Endothelial cell (in vitro differentiated cells): ENCODE measurements at places on chromosomes 7 and 10.

- DNase-seq: no peak
Observed at GRCh38 chr10:78433076-78433595, 399.5 kb downstream of the RPS24 start.

- no peak for DNase-seq
Observed at GRCh38 chr10:128003521-128003920, 96.6 kb downstream of the PTPRE start.

- no peak for DNase-seq
Observed at GRCh38 chr10:124106241-124106879, 13.0 kb upstream of the CHST15 start.

- DNase-seq: no peak
Observed at GRCh38 chr10:113340282-113340681, 212.6 kb upstream of the HABP2 start.

DNA sequence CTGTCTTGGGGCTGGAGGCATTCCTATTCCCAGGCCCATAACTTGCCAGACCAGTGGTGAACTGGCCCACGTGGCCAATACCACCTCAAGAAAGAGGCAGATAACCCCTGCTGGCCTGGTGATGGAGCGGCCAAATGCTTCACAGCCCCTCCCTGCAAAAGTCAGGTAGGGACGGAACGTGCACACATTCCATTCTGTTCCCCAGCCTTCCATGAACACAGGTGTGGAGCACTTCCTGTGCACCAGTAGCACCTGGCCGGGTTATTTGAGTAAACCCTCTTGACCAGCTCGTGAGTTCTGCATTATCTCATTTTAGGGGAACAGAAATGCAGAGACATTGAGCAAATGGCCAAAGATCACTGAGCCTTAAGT is 134.4 kb downstream of the SH3PXD2A start:
- DNase-seq: no peak

DNA sequence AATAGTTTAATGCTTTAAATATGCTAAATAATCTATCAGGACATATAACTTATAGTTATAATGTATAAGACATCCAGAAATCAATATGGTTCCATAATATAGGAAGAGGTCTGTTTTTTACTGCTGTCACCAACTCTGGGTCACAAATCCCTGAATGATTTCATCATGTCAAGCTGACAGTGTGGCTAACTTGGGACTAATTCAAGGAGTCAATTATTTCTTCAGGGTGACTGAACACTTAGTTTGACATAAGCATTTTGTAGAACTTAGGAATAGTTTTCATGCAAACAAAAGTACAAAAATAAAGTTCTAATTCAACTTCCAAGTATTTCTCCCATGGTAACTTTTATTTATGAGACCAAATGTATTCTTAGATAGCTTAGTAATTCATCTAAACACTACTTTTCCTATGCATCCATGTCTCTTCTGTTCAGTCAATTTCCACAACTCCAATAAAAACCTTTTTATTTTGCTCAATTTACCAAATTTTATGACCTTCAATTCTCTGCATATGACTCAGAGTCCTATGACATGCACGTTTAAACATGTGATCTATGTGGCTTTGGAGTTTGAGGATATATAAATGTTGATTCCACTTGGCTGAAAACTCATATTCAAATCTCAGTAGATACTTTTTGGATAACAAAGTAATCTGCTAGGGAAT is 40.3 kb upstream of the GNAT3 start:
- DNase-seq: no peak

DNA sequence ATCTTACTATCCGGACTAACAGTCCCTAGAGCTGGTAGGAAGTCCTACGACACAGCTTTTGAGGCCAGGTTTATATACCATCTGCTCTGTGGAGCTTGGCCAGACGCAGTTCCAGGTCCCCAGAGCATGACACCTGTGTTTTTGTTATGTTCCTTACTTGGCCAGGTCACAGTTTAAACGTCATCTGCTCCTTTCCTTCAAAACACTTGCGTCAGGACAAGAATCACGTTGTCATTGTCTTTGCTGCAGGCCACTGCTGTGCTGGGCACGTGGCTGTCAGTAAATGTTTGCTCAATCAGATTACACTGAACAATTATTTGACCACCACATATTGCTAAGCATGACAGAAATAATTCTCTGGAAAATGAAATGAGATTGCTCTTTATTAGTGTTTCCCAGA is 23.9 kb downstream of the SLC18A2 start:
- no peak for DNase-seq

GRCh38 chr7:7183061-7183837 is 905 bp downstream of the C1GALT1 start:
- no peak for DNase-seq

- DNase-seq: no peak
Observed at GRCh38 chr7:97021747-97022490, 2.7 kb downstream of the DLX5 start.

DNA sequence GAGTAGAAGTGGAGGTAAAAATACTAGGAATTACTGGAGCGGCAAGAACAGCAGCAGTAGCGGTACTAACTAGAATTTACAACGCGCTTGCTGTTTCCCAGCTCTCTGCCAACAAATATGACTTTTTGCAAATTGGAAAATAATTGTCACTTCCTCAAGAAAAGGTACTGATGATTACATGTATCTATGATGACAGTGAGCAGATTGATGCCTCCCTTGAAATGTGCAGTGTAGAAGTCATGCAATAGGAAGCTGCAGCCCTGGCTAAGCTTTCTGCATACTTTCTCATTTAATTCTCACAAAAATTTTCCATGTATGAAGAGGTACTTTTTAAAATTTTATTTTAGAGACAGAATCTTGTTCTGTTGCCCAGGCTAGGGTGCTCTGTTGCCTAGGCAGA is 49.9 kb downstream of the ANK3 start:
- DNase-seq: no peak

- no peak for DNase-seq
Observed at GRCh38 chr10:119613741-119614140, 17.0 kb upstream of the TIAL1 start.

- DNase-seq: no peak
Observed at GRCh38 chr10:68301790-68302502, 29.9 kb upstream of the HNRNPH3 start.

DNA sequence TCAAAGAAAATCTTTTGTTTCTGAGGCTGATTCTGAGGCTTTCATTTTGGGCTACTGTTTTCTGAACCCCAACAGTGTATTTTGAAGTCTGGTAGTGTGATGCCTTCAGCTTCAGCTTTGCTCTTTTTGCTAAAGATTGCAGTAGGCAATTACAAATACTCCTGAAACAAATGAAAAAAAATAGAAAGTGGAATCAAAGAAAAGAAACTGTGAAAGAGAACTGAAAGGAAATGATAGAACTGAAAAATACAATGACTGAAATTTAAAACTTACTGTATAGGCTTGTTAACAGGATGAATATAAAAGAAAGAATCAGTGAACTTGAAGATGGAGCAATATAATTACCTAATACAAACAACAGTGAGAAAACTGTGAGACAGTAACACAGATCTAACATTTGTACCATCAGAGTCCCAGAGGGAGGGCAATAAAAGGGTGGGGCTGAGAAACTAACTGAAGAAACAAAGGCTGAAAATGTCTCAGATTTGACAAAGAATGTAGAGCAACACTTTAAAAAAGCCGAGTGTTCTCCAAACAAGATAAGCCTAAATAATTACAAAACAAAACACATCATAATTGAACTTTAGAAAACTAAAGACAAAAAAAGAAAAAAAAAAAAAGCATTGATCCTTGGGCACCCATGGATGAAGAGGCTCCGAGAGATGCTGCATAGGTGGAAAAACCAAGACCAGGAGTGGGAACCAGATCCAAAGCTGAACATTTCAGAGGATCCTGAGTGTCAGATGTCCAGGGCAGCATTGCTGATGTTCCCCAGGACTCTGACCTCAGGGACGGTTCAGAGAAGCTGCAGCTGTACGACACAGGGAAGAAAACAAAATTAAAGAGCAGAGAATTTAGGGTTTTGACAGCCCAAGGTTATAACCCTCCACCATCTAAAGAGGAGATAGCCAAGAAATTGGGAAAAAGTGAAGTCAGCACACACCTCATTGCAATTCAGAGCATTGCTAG is 223.2 kb upstream of the IGFBP3 start:
- DNase-seq: no peak

- no peak for DNase-seq
Observed at GRCh38 chr10:112507988-112508387, 61.0 kb downstream of the VTI1A start.
